HTR-8/SVneo (cell line): ENCODE measurements at places on chromosomes 13 and 19.

GRCh38 chr19:42762789-42763188 lies 2.7 kb downstream of the PSG8 start:
- DNase-seq = no peak

GRCh38 chr13:37601648-37602440 lies 3.3 kb upstream of the POSTN start:
- DNase-seq = no peak

GRCh38 chr19:46610851-46611770 lies 10.0 kb downstream of the CALM3 start:
- no peak for DNase-seq

DNA sequence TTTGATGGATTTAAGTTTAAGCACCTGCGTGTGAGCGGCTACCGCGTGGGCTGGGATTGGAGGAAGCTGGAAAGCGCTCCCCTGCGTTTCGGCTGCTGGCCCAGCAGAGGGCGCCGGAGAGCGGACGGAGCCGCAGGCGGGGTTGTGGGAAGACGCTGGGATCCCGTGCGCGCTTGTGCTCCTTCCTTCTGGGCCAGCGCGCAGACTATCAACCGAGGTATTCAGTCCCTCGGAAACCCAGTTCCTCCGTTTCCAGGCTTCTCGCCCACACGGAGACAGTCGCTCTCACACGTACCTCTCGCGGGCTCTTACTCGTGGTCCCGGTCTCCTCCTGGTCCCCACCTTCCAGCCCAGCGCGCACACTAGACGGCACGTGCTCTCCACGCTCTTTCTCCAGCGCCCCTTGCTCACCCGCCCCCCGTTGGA lies 28.8 kb downstream of the EPN1 start:
- no peak for DNase-seq

GRCh38 chr13:110232142-110232541 lies 74.8 kb downstream of the COL4A1 start:
- no peak for DNase-seq

- DNase-seq = no peak
Measured at GRCh38 chr13:39981056-39981455, 325.6 kb downstream of the COG6 start.

DNA sequence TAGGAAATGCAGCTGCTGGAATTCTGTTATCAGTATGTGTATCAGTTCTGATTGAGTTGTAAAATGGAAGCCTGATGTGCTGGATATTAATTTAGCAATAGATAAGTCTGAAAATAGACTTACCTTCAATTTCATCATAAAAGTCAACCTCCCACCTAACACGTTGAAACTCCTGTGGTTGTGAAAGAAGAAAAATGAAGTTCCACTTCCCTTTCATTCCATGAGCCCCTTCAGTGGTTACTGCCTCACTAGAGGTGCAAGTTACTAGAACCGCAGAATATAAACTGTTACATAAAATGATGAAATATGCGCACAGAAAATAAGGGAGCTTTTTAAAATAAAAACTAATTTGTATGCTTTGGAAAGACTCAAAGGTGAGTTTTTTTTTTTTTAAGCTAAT lies 249.2 kb downstream of the SHISA2 start:
- DNase-seq = no peak

DNA sequence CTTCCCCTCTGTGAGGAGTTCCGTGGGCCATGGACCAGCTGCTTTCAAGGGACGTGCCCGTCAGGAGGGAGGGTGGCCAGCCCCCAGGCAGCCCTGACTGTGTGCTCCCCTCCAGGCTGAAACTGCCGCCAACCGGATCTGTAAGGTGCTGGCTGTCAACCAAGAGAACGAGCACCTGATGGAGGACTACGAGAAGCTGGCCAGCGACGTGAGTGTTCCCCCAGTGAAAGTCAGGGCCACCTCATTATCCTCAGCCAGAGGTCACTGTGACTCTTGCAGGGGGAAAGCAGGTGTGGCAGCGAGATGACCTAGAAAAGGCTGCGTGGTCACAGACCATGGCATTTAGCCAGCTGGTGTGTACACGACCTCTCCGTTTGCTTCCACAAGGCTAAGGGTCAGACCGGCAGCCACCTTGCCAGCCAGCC lies 29.9 kb downstream of the CAPN12 start:
- no peak for DNase-seq

GRCh38 chr13:113800576-113800926 lies 41.5 kb downstream of the TMEM255B start:
- DNase-seq = no peak

- no peak for DNase-seq
Measured at GRCh38 chr19:29680447-29680846, 15.2 kb downstream of the PLEKHF1 start.

DNA sequence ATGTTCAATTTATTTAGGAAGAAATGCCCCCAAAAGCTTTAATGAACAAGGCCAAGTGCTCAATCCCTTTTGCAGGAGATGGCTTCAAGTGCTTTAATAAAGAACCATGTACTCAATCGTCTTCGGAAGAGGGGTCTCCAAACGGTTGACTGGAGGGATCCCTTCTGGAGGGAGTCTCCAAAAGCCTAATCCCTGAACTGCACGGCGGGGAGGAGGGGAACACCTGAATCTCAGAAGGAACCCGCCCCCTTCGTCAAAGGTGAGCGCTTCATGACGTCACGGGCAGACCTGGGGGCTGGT lies 505 bp downstream of the PAF1 start:
- no peak for DNase-seq

DNA sequence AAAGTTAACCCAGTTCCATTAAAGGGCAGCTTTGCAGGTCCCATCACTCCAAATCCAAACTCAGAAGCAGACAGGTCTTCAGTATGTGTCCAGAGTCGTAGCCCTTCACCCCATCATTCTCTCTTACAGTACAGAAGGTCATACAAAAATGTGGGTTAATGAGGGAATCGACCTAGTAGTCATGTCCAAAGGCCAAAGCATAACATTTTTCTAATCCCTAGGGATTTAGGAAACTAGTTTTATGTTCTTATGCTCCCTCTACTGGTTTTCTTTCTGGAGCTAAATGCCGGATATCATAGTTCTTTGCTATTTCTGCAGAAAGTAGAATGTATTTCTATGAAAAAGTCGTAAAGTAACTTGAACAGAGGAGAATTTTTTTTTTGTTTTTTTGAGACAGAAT lies 72.2 kb downstream of the DHRS12 start:
- peak; percentile 24 for DNase-seq

GRCh38 chr13:67713571-67713970 lies 483.4 kb upstream of the PCDH9 start:
- no peak for DNase-seq

- DNase-seq = no peak
Measured at GRCh38 chr13:40578055-40578454, 88.4 kb downstream of the FOXO1 start.

- DNase-seq = no peak
Measured at GRCh38 chr19:16022251-16022650, 54.0 kb upstream of the TPM4 start.

- DNase-seq = no peak
Measured at GRCh38 chr13:87094646-87095045, 576.5 kb upstream of the SLITRK5 start.

DNA sequence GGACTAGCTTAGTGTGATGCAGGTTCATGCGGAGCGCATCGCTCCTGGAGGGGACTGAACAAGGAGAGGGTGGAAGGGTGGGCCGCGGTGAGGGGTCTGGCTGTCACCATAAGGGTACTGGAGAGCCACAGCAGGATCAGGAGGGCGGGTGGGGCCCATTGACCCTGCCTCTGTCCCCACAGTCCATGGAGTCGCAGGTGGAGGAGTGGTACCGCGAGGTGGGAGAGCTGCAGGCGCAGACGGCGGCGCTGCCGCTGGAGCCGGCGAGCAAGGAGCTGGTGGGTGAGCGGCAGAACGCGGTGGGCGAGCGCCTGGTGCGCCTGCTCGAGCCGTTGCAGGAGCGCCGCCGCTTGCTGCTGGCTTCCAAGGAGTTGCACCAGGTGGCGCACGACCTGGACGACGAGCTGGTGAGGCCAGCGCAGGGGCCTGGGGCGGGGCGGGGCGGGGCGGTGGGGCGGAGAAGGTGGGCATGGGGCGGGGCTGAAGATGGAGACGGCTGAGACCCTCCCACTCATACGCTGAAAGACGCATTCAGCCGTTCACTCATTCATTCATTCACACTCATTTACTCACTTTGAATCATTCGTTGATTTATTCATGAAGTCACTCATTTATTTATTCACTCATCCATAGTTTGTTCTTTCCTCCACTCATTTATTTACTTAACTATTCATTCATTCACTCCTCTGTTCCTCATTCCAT lies 27.5 kb upstream of the SHKBP1 start:
- peak; percentile 80 for DNase-seq

DNA sequence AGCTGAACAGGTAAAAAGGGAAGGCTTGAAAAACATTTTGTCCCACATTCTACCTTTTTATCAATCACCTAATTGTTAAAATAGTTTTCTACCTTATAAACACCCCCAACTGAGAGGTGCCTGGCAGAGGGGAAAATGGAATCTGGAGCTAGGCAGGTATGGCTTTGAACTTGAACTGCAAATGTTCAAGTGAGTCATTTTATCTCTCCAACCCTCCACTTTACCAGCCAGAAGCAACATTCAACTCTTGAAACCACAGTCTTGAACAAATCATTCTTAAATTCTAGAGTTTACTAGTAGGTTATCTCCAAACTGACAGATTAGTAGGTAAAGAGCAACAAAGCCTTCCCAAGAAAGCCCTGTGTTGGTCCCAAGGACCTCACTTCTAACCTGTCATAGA lies 116.9 kb downstream of the ABCC4 start:
- DNase-seq = no peak

DNA sequence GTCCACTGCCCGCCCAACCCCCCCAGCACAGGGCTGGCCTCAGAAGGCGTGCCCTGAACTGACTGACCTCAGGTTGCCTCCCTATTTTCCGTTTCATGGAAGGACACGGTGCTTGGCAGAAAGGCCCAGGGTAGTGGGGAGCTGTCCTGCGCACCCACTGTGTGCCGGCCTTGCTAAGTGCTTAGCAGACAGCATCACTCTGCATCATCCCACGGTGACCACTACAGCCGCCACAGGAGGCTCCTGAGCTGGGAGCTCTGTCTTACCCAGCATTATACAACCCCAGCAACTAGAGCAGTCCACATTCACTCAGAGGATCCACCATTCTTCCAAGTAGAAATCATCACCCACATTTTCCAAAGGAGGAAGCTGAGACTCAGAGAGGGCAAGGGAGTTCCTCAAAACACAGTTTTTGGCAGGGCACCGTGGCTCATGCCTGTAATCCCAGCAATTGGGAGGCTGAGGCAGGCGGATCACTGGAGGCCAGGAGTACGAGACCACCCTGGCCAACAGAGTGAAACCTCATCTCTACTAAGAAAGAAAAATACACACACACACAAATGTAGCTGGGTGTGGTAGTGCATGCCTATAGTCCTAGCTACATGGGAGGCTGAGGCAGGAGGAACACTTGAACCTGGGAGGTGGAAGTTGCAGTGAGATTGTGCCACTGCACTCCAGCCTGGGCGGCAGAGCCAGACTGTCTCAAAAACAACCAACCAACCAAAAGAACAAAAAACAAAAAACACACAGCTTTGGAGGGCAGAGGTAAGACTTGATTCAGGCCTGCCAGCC lies 1.6 kb downstream of the SBK2 start:
- no peak for DNase-seq

DNA sequence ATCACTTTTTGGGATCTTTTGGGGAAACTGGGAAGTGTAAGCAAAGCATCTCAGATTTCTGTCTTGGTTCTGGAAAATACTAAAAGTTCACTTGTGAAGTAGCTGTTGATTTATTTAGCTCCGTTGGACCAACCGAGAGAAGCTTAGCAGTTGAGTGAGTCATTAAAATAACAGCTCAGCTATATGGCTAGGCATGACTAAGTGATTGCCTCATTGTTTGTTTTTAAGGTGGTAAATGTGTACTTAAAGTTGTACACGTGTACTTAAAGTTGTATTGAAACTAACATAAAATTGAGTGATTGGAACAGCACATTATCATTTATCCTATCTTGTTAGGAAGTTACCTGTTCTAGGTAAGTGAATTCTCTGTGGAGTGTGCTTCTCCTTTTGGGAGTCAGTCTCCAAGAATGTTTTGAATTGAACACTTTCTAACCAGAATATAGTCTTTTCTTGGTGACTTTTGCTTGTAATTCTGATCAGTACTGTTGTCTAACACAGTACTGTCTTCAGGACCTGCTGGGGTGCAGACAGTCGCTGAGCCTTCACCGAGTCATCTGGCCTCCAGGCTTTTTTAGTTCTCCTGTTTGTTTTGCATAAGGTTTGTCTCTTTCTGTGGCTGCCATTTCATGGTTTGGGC lies 2.9 kb upstream of the DCUN1D2 start:
- DNase-seq = peak; percentile 68

DNA sequence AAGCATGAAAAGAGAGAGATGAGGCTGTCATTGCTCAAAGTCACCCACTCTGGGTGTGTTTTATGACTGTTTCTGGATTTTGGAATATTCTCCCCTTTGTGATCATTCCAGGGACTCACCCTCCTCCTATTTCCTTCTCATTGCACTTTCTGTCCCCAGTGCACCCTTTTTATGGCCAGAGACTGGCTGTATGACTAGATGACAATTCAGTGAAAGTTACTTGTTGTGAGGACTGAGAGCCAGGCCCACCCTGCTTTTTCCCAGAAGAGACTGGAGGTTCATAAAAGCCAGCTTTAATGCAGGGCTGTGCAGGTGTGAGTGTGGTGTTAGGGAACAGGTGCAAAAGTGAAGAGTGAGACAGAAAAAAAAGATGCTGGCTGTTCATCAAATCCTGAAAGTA lies 17.3 kb downstream of the CEACAM7 start:
- no peak for DNase-seq

DNA sequence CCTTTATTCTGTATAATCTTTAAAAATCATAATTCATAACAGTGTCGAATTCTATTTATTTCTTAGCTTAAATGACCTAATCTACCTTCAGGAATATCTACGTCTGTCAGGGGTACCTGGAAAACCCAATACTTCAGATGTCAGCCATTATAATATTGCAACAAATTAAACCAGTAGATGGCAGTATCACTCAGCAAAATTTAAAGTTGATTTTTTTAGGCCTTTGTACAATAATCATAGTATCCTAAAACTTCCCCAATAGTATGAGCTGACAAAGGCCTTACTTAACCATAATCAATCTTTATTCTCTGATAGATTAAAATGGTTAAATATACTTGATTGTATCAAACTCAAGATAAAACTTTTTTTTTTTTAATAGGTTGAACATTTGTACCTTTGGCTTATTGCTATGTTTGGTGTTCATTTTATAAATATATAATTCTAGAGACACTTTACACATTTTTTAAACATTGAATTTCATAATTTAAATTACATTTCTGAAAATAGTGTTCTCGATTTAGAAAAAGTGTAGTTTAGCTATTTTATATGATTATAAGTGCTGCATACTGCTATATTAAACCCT lies 830.2 kb upstream of the SPRY2 start:
- peak; percentile 1 for DNase-seq

GRCh38 chr13:44760434-44760833 lies 184.3 kb upstream of the TSC22D1 start:
- no peak for DNase-seq
